Fibroblast of skin of right quadriceps (primary cell): ENCODE measurements at places on chromosomes 6 and 20.

GRCh38 chr6:129192458-129192989, 309.6 kb downstream of the LAMA2 start:
- DNase-seq = no peak

DNA sequence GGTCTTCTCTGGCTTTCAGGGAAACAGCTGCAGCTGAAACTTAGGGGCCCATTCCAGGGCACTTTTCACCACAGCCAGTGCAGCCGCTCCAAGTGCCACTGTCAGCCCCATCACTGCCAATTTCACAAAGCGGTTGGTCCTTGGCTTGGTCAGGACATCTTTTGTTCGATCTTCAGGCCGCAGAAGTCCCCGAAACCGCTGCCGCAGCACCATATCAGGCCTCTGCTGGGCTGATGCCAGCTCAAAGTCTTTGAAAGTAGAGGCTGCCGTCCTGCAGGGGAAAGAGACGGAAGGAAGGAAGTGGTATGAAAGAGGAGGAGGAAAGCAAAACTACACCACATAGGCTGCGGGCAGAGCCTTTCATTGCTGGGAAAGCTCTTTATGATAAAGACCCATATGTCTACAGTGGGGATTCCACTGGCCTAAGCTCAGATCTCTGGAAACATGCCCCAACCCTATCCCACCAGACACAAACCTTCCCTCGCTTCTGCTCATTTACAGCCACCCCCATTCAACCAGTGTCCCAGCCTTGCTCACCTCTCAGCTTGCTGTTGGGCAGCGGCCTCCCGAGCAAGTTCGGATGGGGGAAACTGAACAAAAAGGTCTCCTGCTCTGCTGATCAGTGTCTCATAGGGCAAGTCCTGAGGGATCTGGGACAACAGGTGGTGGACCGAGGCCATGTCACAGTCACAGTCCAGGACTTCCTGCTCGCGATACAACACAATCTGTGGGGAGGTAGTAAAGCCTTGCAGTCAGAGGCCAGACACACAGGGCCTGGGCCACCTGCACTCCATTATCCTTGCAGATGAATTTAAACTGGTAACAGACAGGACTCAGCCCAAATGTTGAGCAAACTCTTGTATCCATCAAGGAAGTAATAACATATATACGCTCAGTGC, 23.5 kb downstream of the TBC1D20 start:
- DNase-seq = no peak

DNA sequence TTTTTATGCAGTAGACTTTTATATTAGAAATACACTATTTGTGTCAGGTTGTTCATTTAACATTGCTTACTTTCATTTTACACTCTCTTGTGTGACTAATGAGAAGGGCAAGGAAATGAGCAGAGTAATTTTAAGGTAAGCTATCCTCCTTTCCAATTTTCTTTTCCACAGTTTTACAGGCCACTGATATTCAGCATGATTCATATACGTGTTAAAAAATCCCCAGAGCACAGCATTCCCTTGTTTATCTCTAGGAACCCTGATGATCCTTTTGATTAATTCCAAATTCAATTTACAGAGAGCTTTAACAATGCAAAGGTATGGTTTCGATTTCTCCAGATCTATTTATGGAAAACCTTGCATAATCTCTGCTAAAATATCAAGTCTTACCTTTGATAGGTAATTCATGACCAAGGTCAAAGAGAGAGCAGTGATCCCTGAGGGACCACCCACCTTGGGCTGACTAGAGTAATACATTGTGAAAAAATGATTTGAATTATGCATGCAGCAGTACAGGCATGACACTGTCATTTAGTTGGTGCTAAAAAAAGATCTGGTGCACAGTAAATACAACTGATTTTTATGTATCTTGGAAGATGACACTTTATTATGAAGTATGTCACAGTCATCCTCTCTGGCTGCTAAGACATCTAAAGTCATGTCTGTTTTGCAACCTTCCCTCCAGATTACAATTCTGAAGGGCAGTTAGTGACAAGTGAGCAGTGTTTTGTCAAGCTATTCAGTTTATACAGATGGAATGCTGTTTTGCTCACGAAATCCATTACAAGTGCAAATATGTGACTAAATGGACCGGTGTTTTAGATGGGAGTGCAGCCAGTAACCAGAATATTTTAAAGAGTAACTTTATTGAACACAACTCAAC, 736.6 kb downstream of the EPHA7 start:
- DNase-seq = no peak

- DNase-seq = no peak
Measured at GRCh38 chr20:3867802-3868201, 21.2 kb downstream of the MAVS start.

- DNase-seq = no peak
Measured at GRCh38 chr6:129508477-129509145, 201.4 kb downstream of the ARHGAP18 start.

DNA sequence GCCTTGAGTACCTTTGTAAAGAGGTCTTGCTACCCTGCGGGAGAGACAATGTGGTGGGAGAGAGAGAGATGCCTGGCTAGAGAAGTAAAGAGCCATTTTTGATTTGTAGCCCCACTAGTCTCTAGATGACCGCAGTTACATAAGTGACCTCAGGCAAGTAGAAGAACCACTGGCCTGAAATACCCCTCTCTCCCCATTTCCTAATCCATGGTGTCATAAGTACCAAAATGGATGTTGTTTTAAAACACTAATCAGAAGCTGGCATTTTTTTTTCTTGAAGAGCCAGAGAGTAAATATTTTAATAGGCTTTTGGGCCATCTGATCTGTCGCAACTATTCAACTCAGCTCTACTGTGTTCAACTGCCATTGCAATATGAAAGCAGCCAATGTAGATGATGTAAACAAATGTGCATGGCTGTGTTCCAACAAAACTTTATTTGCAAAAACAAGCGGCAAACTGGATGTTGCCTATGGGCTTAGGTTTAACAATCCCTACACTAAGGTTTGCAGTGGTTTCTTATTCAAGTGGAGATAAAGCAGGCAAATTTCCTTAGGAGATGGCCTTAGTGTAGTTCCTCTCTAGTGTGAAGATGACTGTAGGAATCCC, 36.5 kb downstream of the RARS2 start:
- DNase-seq = no peak

DNA sequence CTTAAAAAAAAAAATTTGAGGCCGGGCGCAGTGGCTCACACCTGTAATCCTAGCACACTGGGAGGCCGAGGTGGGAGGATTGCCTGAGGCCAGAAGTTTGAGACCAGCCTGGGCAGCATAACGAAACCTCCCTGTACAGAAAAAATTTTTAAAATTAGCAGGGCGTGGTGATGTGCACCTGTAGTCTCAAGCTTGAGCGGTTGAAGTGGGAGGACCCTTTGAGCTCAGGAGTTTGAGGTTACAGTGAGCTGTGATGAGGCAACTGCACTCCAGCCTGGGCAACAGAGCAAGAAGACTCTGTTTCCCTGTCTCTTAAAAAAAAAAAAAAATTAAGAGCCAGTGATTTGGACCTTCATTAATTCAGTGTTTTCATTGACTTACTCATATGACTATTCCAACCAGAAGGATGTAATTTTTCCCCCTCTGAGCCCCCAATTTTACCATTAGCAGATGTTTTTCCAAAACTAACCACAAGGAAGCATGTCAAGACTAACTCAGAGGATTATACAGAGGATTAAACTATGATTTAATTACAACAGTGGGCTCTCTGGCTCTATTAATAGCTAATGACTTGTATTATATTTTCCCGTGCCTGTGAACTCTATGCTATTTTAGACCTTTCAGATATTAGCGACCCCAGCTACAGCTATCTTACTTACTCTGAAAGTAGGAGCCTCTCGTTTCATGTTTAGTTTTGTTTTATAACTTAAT, 75.1 kb downstream of the ARID1B start:
- DNase-seq = peak; percentile 53

- no peak for DNase-seq
Measured at GRCh38 chr6:111297776-111298175, 185.2 kb downstream of the REV3L start.

- no peak for DNase-seq
Measured at GRCh38 chr6:139542351-139542750, 167.9 kb upstream of the CITED2 start.

DNA sequence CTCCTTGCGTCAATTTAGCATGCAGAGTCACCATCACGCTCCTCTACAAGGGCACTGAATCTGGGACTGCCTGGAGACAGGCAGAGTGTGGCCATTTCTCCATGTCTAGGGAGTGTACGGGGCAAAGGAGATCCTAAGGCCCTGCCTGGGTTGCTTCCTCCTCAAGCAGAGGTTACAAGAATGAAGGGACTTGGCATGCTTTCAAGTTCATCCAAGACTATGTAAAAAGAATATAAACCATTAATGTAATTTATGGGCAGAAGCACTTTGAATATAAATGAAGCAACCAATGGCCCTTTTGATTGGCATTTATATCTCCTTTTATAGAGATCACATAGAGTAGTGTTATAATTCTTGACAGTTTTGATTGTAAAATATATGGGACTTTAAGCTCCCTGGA, 137.5 kb downstream of the BTBD3 start:
- DNase-seq = peak; percentile 17

DNA sequence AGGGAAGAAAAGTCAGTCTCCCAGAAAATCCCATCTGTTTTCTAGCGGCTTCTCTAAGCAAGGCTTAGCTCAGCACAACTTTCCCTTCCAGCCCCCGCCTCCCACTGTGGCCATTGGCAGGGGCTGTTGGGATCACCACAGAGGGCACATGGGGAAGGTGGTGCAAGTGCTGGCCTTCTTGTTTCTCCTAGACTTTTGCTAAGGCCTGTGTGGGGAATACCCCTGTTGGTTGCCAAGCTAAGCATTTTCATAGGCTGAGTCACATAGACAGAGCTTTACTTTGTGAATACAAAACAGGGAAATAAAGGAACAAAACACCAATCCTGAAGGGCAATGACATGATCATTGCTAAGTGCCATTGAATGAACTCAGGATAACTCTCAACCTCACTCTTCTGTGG, 32.4 kb upstream of the TIAM2 start:
- DNase-seq = peak; percentile 75

DNA sequence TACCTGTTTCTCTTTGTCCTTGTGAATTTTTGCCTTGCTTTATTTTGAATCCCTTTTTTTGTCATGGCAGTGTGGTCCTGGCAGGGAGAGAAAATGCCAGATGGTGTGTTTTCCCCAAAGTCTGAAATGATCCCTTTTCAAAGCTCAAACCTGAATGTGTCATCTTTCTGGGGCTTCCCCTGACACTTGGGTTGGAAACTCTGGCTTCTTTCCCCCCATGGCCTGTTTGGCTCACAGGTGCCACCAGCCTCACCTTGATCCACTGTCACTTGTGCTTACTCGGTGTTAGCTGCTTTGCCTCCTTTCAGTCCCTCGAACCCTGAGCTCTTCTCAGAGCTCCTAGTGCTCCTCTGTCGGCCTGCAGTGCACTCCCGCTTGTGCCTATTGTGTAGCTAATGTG, 22.3 kb downstream of the MYBL2 start:
- no peak for DNase-seq

DNA sequence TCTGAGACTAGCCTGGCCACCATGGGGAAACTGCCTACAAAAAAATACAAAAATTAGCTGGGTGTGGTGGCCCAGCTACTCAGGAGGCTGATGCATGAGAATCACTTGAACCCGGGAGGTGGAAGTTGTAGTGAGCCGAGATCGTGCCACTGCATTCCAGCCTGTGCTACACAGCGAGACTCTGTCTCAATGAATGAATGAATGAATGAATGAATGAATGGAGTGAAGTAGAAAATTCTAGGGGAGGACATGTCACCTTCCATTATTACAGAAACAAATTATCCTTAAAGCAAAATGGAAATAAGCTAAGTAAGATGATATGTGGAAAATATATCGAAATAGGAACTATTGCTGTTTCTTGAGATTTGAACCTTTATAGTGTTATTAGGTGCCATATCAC, 2.9 kb upstream of the PNISR start:
- DNase-seq = no peak

GRCh38 chr6:117489003-117489402, 6.5 kb downstream of the DCBLD1 start:
- DNase-seq = no peak

- DNase-seq = no peak
Measured at GRCh38 chr20:63636752-63637628, 10.1 kb upstream of the GMEB2 start.

- DNase-seq = no peak
Measured at GRCh38 chr6:78910591-78911171, 43.3 kb downstream of the IRAK1BP1 start.

DNA sequence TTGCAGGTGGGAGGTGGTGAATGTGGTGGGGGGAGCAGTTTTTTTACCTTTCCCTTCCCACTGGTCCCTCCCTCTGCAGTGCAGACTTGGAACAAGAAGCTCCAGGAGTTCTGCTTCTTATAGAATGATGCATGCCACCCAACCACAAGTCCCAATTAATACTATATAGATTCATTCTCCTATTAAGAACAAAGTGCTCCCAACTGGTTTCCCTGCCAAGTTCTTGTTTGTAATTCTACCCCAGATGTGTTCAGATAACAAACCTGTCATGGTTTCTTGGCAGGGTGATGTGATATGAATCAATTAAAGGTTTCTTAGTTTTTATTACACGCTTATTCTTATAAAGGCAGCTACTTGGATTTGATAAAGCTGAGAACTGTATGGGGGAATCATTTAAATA, 23.9 kb downstream of the HDDC2 start:
- DNase-seq = no peak

DNA sequence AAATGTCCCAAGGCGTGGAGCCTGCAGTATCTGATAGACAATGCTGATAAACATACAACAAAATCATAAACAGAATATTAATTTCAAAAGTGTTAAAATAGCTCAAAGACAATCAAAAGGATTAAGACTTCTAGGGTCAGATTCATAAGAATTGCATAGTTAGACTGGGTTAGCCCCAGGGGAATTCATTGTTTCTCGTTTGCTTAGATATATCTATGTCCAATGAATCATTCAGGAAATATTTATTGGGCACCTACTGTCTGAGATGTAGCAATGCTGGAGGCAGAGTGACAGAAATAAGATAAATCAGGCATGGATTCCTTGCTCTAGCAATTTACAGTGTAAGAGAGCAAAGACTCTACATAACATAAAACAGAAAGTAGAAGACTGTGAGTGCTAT, 124.4 kb upstream of the PRL start:
- peak; percentile 39 for DNase-seq

DNA sequence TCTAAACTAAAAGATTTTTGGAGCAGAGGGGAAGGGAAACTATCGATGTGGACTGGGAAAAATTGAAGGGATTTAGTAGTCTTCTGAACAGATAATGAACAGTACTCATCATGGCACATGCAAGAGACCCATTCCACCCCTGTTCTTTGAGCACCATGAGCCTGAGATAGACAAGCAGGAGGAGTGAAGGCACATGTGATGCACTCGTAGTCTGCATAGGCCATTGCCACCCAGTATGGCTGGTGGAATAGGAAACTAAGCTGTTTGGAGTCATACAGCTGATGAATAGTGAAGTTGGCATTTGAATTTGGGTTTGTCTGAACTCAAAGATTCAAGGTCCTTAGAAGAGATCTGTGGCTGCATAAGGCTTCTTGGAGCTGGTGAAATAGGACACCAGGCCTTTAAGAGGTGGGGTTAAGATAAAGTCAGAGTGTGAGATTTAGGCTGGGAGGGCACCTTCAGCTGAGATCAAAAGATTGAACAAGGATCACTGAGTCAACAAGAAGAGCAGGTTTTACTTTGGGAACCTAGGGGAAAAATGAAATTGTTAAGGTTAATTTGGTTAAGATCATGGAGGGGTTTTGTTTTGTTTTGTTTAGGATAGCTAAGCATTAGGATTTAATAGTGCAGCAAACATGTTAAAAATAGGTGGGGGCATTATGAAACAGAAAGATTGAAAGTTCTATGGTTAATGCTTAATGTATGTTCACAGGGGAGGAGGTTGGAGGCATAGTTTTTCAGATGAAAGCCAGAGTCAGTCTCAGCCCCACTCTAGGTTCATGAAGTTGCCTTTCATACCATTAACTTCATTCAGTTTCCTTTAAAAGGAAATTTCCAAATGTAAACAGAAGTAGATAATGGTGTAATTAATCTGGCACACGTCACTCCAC, 148.8 kb downstream of the ARID1B start:
- no peak for DNase-seq
